ENCODE measurements at places on chromosomes 3 and 15.

- DNase-seq, result no peak
Observed at GRCh38 chr15:71288348-71288955, 173.2 kb downstream of the THSD4 start.

- DNase-seq, result no peak
Observed at GRCh38 chr15:34436126-34436955, 1.3 kb downstream of the GOLGA8A start.

GRCh38 chr3:24145981-24146822 is 201.1 kb downstream of the NR1D2 start:
- DNase-seq, result no peak

DNA sequence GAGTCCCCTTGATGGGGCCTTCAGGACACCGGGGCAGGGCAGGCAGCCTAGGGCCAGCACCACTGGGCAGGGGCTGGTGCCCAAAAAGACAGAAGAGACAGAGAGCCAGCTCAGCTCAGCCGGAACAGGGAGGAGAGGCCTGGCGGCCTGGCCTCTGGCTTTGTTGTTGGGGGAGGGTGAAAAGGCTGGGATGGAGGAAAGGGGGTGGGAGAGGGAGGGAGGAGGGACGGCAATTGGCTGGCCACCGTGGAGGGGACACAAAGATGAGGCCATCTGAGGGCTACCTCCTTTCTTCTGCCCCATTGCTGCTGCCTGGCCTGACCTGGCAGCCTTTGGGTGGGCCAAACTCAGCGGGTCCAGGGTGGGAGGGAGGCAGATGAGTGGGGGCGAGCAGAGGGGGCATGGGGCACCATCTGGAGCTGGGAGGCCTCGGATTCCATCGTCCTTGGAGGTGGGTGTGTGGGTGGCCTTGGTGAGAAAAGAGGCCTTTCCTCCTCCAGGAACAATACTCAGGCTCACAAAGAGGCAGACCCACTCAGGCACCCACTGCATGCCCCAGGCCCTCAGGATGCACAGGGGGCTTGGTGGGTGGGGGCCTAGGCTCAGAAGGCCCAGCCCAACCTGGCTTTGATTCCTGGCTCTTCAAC is 9.3 kb downstream of the EFCC1 start:
- no peak for DNase-seq

GRCh38 chr15:85691350-85692240 is 103.1 kb downstream of the KLHL25 start:
- no peak for DNase-seq

DNA sequence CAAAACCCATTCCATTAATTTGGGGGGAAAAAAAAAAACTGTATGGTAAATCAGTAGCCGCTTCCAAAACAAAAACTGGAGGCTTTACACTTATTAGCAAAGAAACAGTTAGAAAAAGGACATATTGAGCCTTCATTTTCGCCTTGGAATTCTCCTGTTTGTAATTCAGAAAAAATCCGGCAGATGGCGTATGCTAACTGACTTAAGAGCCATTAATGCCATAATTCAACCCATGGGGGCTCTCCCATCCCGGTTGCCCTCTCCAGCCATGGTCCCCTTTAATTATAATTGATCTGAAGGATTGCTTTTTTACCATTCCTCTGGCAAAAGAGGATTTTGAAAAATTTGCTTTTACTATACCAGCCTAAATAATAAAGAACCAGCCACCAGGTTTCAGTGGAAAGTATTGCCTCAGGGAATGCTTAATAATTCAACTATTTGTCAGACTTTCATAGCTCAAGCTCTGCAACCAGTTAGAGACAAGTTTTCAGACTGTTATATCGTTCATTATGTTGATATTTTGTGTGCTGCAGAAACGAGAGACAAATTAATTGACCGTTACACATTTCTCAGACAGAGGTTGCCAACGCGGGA is 9.4 kb upstream of the RPL24 start:
- DNase-seq, result no peak

DNA sequence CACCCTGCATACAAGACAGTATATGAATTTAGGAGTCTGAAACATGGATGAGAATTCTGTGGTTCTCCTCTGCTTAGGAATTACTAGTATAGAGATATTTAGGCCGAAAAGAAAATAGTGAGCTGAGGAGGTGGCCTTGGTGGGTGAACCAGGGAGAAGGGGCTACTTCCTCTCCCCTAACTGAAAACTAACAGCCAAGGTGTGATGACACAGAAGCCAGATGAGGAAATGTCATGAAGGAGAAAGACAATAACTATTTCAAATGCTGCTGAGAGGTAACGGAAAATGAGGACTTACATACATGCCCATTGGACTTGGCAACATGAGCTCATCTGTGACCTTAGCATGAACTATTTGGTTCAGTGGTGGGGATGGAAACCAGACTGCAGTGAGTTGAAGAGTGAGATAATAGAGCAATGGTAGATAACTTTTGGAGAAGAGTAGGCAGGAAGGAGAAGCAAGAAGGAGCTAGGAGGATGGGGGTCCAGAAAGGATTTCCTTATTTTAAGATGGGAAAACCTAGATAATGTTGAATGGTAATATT is 114.4 kb upstream of the TSPAN3 start:
- DNase-seq, result no peak

GRCh38 chr3:193852901-193853300 is 259.9 kb downstream of the OPA1 start:
- no peak for DNase-seq

- DNase-seq, result no peak
Observed at GRCh38 chr3:140252812-140253656, 318.0 kb downstream of the CLSTN2 start.

DNA sequence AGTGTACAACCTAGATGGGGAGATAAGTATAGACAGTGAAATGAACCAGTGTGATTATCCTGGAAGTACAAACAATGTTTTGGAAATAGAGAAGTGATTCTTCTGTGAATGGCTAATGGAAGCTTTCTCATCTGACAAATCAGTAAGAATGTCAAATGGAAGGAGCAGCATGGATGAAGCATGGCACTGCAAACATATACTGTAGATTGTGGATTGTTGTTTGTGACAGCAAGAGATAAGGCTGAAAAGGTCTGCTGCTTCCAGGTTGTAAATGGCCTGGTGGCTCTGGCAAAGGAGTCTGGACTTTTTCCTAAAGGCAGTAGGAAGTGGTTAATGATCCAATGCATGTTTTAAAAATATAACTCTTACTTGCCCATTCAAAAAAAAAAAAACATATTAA is 71.3 kb downstream of the FBN1 start:
- no peak for DNase-seq

Data from activated CD8-positive, alpha-beta memory T cell treated with anti-CD3 and anti-CD28 coated beads for 1 hour (primary cell).